ENCODE measurements at places on chromosomes 4 and X.

DNA sequence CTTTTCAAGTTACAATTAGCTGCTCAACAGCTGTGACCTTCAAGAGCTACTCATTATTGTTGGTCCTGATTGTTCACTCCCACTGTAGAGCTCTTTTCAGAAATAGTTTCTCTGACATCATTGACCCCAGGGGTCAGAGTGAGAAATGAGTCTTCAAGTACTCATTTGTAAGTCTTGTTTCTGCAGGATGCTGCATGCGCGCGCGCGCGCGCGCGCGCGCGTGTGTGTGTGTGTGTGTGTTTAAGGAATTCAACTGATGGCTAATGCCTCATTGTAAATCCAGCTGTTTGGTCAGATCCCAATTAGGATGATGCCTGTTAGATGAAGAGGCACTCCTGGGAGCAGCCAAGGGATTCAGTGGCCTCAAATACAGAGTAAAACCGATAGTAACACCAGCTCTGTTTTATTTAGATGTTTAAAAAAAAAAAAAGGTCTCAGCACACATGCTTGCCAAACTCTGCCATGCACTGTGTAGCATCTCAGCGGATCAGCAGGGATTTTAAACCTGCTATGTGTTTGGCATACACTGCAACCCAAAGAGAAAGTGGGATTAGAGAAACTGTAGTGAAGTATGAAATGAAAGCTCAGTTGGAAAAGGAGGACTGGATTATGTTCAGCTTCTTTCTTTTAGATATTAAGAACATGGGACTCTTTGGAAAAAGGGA lies 332.3 kb downstream of the ADGRL3 start:
- DNase-seq: no peak

GRCh38 chrX:38941675-38942074 lies 140.4 kb downstream of the MID1IP1 start:
- DNase-seq: no peak

DNA sequence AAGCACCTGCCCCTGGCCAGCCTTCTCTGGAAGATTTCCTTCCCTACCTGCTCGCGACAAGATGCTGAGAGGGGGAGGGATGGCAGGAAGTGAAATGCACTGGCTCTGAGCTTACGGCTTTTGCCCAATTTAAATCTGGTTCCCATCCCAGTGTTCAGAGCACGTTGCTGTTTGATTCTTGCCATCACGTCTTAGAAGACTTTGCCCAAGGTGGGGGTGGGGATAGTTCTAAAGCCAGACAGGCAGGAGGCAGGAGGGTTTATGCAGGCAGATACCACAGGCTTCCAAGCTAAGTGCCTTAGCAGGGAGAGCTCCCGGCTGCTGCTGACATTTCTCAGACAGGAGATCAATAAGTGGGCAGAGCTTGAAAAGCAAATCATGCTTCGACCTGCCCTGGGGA lies 393.9 kb downstream of the MID1IP1 start:
- no peak for DNase-seq

GRCh38 chrX:13893826-13894225 lies 76.9 kb upstream of the GPM6B start:
- no peak for DNase-seq

DNA sequence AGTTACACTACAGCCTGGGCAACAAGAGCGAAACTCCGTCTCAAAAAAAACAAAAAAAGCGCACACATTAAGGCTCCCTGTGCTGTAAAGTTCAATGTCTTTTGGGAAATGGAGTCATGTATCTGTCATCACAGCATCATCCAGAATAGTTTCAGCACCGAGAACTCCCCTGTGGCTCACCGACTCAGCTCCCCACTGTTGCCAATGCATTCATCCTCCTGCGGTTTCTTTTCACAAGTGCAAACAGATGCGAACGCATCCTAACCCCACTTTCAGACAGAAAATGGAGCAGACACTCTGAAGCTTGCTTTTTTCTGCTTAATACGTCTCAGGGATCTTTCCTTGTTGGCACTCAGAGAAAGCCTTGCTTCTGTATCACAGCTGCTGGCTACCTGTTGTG lies 13.8 kb upstream of the SH3TC1 start:
- DNase-seq: no peak

- DNase-seq: no peak
These were observed 10.3 kb downstream of the PHKA2 start for GRCh38 chrX:18973527-18974192.

- no peak for DNase-seq
These were observed 150.9 kb upstream of the ANK2 start for GRCh38 chr4:112898357-112899141.

DNA sequence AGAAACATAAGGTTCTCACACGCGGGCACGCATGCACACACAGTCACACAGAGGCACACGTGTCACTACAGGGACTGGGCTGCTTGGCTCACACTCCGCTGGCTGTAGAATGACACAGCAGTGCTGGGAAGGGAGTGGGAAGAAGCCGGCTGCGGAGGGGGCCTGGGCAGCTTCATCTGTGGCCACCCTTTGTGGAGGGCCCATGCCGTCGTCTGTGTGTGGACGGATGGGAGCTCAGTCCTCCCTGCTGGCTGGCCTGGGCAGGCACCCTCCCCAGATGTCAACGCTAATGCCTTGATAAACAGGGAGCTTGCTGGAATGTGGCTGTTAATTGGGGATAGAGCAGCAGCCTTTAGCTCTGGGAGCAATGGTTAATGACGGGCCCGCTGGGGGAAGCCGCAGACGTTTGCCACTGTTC lies 621.1 kb downstream of the BCOR start:
- DNase-seq: no peak

DNA sequence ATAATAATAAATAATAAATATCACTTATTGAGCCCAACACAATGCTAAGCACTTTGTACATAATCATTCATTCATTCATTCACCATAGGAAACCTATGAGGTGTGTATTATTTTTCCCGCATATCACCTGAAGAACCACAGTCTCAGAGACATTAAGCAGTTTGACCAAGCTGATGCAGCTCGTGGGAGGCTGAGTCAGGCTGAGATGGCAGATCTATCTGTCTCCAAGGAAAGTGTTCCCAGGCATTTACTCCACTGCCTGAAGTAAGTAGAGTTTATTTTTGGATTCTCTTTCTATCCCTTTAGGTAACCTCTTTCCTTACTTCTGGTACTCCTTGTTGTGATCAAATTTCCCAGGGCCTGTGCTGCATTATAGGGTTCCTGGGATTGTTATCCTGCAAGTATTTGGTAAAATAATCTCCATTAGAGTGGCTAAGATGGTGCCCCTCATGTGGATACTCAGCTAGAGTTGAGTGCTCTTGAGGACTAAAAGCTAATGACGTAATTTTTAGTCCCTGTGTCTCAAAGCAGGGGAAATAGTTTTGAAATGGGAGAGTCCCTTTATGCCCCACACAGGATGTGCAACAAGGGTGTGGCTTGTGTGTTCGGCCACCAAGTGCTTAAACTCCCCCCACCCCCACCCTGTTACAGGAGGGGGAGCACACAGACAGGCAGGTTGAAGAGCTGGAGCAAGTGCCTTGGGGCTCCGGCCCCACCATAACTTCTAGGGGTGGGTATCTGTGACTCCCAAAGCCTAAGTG lies 467.0 kb downstream of the STIM2 start:
- no peak for DNase-seq

GRCh38 chr4:73451404-73451803 lies 15.4 kb downstream of the AFP start:
- no peak for DNase-seq

GRCh38 chr4:2809610-2810180 lies 16.8 kb downstream of the SH3BP2 start:
- DNase-seq: no peak

GRCh38 chr4:13876131-13876530 lies 248.6 kb upstream of the BOD1L1 start:
- DNase-seq: no peak

GRCh38 chr4:4838051-4838935 lies 21.2 kb upstream of the MSX1 start:
- DNase-seq: no peak

DNA sequence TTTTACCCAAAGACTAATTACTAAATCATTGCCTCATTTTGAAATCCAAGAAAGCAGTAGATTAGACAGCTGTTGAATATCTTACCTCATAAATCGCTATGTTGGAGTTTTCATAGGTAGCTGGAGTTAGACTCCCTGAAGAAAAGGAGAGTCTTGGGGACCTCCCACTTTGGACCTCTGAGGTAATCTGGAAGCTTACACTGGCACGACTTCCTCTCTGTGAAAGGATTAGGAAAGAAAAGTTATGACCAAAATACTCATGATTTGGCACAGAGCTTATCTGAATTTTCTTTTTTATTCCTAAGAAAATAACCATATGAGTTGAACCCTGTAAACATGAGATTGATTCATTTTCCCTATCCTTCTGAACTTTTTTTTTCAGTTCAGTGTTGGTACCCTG lies 40.6 kb downstream of the GUCY2F start:
- no peak for DNase-seq

DNA sequence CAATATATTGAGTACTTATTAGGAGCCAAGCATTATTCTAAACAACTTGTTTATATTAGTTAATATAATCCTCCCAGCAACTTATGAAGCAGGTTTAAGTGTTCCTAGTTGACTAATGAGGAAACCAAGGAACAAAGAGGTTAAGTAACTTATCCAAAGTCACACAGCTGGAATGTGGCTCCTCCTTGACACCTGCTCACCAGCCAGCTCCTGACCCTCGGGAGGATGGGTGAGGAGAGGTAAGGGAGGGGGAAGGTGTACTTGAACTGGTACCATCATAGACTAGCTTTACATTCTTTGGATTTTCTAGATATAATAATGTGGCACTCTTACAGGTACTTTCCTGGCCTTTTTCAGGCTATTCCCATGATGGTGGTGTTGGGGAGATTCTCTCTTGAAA lies 50.7 kb downstream of the ARHGEF38 start:
- no peak for DNase-seq

DNA sequence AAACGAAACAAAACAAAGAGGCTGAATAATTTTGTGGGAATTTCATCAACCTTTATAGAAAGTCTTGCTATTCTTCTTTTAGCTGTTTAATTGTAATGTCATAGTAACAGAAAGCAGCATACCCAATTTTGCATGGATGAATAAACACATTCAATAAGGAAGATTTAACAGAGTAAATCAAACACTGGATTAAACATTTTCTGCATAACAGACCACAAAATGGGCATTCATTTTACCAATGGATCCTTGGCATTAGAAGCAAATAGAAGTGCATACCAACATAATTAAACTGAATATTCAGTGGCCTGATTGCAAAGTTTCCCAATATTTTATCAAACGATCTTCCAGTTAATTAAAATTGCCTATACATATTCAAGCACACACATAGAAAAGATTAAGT lies 4.4 kb upstream of the CHM start:
- DNase-seq: no peak

DNA sequence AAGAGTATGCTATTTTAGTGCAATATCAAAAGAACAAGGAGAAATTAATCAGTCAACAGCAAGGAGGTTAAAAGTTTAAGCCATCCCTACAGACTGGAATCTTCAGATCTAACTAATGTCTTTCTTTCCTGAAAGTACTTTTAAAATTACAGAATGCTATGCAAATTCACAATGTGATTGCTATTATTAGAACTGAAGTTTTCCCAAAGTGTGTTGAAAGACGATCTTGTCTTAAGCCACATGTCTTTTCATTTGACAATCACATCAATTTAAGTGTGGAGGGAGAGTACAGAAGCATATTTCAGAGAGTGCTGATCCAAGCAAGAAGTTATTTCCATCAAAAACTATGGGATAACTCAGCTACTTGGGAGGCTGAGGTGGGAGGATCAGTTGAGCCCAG lies 64.7 kb upstream of the TNIP3 start:
- DNase-seq: no peak

DNA sequence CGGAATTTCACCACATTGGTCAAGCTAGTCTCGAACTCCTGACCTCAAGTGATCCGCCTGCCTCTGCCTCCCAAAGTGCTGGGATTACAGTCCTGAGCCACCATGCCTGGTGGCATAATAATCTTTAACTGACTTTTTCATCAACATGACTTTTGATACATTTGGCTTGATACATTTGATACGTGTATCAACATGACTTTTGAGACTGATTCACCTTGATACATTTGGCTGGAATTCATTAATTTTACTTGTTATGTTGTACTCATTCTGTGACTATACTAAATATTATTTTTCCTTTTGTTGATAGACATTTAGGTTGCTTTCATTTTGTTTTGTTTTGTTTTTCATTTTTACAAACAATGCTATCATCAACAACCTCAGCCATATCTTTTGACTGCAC lies 6.3 kb downstream of the TMEM154 start:
- DNase-seq: no peak

All from activated CD4-positive, alpha-beta memory T cell treated with anti-CD3 and anti-CD28 coated beads for 36 hours (primary cell).